ENCODE measurements at places on chromosomes 13 and 19. TPM values are rescaled to one million over a fixed set of nuclear protein-coding genes. Genes with fewer than 3 reads are reported as not detected.

The CADM4 gene
- 1.5 TPM for total RNA-seq

The APBA3 gene
- 23.7 TPM for total RNA-seq

The EBI3 gene
- 5.7 TPM for total RNA-seq

The ANGPTL8 gene
- total RNA-seq = not detected

The SSC5D gene
- 0.80 TPM for total RNA-seq

The ZNF610 gene
- total RNA-seq = 3.4 TPM

The MEIOSIN gene
- not detected for total RNA-seq

The CEACAM8 gene
- total RNA-seq = 1.7 TPM

- H3K4me3 ChIP-seq = peak overlapping the region; percentile 99
- H3K4me1 ChIP-seq = peaks cover 28% of the 10 kb centered on the region
- no peaks in the 10 kb centered on the region for H3K27me3 ChIP-seq
- H3K36me3 ChIP-seq = no peaks in the 10 kb centered on the region
- peak overlapping the region; percentile 98 for H3K27ac ChIP-seq
- peak; percentile 24 for DNase-seq
Observed at GRCh38 chr19:10603873-10604459, 16.9 kb upstream of the AP1M2 start.

DNA sequence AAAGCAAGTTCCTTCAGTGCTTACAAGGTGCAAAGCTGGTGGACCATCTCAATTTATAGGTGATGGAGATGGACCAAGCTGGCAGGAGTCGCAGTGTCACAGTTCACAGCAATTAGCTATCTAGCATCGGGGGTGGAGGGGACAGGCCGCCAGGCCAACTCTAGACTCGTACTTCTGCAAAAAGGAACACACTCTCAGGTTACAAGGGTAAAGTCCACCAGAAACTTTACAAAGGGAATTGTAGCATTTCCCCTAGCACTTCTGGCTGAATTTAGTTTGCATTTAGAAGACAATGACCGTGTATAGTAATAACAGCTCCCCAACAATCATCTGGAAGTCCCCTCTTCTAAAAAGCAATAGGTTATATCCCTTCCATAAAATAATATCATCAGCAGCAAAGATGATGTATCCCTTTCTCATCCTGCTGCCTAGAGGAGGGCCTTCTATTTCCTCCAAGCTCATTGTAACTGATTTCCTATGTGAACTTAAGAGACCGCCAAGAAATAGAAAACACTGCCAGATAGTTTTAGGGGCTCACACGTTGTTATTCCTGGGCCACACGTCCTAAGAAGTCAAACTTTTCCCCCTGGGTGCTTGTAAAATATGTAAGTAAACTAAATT is 8.5 kb upstream of the DOCK9 start:
- H3K36me3 ChIP-seq = no peaks in the 10 kb centered on the region
- no peak for DNase-seq
- peaks cover 22% of the 10 kb centered on the region for H3K4me1 ChIP-seq
- H3K4me3 ChIP-seq = no peak overlapping the region
- no peak overlapping the region for H3K27ac ChIP-seq

GRCh38 chr13:35346494-35346893 is 130.0 kb downstream of the MAB21L1 start:
- DNase-seq = no peak
- no peaks in the 10 kb centered on the region for H3K36me3 ChIP-seq
- H3K27me3 ChIP-seq = no peaks in the 10 kb centered on the region
- H3K27ac ChIP-seq = no peak overlapping the region

GRCh38 chr13:92843549-92843948 is 383.1 kb upstream of the GPC6 start:
- no peaks in the 10 kb centered on the region for H3K36me3 ChIP-seq
- H3K4me1 ChIP-seq = no peaks in the 10 kb centered on the region
- no peak overlapping the region for H3K4me3 ChIP-seq
- H3K27me3 ChIP-seq = no peaks in the 10 kb centered on the region
- no peak overlapping the region for H3K27ac ChIP-seq

GRCh38 chr19:31220540-31220939 is 128.7 kb downstream of the TSHZ3 start:
- no peak overlapping the region for H3K4me3 ChIP-seq
- no peak overlapping the region for H3K27ac ChIP-seq
- H3K36me3 ChIP-seq = no peaks in the 10 kb centered on the region
- DNase-seq = peak; percentile 39

DNA sequence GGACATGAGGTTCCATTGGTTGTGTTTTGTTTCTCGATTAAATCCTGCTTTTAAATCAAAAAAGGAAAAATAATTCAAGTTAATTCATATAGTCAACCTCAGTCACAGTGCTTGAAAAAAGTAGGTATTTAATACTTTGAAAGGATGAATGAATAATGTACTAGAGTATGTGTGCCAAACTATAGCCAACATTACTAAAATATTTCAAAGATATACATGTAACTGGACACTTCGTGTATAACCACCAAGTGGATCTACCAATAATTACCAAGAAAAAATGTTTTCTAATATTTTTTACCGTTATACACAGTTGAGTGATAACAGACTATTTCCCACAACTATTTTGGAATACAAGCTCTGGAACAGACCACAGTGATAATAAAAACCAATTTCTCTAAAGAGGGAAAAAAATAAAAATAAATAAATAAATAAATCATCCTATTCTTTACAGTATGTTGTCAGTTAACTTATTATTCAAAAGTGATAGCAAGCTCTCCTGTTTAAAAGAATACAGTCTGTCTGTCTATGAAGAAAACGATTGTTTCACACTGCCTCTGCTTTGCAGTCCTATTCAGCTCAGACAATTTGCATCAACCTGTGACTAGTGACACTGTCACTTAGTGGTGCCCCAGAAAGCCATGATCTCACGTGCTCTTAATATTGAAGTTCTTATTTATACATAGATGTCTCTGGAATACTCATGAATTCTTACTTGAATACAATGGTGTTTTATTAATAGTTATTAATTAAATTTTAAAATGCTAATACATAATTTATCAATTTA is 58.2 kb downstream of the UBL3 start:
- H3K4me3 ChIP-seq = no peak overlapping the region
- DNase-seq = no peak
- H3K27ac ChIP-seq = no peak overlapping the region
- no peaks in the 10 kb centered on the region for H3K27me3 ChIP-seq

GRCh38 chr13:42876887-42877545 is 95.6 kb downstream of the FAM216B start:
- H3K27ac ChIP-seq = no peak overlapping the region
- H3K27me3 ChIP-seq = no peaks in the 10 kb centered on the region
- H3K36me3 ChIP-seq = no peaks in the 10 kb centered on the region
- no peak for DNase-seq

DNA sequence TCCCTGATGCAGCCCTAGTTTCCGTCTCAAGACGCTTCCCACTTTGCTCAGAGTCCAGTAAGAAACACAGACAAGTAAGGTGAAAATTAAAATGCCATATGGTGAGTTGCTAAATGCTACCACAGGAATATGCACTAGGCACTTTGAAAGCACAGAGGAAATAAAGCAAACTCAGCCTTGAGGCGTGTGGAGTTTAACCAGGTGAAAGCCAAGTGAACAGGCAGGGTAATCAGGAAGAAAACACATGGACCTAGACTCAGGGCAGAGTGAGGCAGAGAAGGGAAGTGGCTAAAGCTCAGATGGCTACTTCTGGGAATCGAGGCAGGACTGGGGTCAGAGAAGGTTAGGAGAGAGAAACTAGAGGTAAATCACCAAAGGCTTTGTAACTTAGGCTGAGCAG is 5.4 kb upstream of the UBL3 start:
- H3K36me3 ChIP-seq = no peaks in the 10 kb centered on the region
- DNase-seq = no peak
- H3K4me3 ChIP-seq = no peak overlapping the region
- H3K4me1 ChIP-seq = no peaks in the 10 kb centered on the region
- no peak overlapping the region for H3K27ac ChIP-seq

DNA sequence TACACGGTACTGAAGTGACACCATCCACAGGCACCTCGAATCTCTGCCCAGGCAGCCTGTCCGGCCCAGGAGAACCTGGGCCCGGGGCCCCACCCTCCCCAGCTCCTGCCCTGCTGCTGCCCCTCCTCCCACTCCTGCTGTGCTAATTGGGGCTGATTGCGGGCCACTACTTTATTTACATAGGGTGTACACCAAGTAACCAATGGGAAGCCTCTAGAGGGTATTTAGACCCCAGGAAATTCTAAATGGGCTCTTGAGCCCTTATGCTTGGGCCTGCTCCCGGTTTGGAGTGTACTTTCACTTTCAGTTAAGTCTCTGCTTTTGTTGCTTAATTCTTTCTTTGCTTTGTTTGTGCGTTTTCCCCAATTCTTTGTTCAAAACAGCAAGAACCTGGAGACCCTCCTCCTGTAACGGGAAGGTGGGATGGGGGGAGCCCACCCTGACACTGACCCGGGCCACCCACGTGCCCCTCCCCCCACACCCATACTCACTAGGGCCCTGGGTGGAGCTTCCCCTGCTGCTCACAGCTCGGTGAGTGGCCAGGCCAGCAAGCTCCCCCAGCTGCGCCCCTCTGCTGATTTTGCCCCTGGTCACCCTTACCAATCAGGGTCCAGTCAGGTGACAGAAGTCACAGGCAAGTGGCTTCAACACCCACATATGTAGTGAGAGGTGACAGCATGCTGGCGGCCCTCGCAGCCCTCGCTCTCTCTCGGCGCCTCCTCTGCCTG is 9.4 kb downstream of the SCGB2B2 start:
- no peaks in the 10 kb centered on the region for H3K27me3 ChIP-seq
- no peak overlapping the region for H3K27ac ChIP-seq
- no peaks in the 10 kb centered on the region for H3K4me1 ChIP-seq
- DNase-seq = no peak

- no peak overlapping the region for H3K27ac ChIP-seq
- H3K36me3 ChIP-seq = no peaks in the 10 kb centered on the region
- no peaks in the 10 kb centered on the region for H3K27me3 ChIP-seq
- H3K4me3 ChIP-seq = no peak overlapping the region
Observed at GRCh38 chr13:87128036-87128435, 543.1 kb upstream of the SLITRK5 start.

DNA sequence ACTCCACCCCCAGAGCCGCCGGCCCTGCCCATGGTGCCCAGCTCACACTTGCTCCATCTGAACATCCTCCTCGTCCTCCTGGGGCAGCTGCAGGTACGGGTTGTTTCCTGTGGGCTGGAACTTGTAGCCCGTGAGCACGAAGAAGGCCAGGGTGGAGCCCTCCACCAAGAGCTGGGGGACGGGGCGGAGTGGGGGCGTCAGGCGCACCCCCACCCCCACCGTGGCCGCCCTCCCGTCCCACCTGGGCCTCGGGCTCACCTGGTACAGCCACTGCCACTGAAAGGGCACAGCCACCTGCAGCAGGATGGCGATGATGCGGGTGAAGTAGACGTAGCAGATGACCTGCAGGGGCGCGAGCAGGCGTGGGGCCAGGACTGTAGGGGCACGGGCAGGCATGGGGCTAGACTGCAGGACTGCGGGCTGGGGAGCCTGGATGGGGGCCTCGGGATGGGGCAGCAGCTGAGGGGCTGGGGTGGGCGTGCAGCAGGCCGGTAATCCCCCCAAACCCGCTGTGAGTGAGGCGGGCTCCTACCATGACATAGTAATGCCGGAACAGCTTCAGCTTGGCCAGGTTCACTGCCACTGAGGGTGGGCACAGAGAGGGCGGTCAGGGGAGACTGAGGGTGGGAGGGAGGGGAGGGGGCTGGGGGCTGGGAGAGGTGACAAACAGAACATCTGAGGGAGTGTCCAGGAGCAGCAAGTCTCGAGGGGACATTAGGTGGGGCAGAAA is 6.3 kb downstream of the GPR108 start:
- H3K4me1 ChIP-seq = peaks cover under 1% of the 10 kb centered on the region
- no peak for DNase-seq
- H3K27me3 ChIP-seq = no peaks in the 10 kb centered on the region
- no peak overlapping the region for H3K27ac ChIP-seq

- H3K27ac ChIP-seq = no peak overlapping the region
- no peak for DNase-seq
- H3K4me1 ChIP-seq = no peaks in the 10 kb centered on the region
- no peaks in the 10 kb centered on the region for H3K27me3 ChIP-seq
- H3K36me3 ChIP-seq = no peaks in the 10 kb centered on the region
Observed at GRCh38 chr19:41616792-41617621, 9.9 kb downstream of the CEACAM4 start.

GRCh38 chr13:106455777-106456176 is 79.7 kb downstream of the EFNB2 start:
- no peaks in the 10 kb centered on the region for H3K4me1 ChIP-seq
- no peak for DNase-seq
- H3K4me3 ChIP-seq = no peak overlapping the region
- no peaks in the 10 kb centered on the region for H3K27me3 ChIP-seq
- no peak overlapping the region for H3K27ac ChIP-seq

GRCh38 chr13:100106705-100107104 is 17.8 kb downstream of the PCCA start:
- H3K27me3 ChIP-seq = no peaks in the 10 kb centered on the region
- no peak for DNase-seq
- no peak overlapping the region for H3K27ac ChIP-seq

- DNase-seq = peak; percentile 83
- H3K27ac ChIP-seq = no peak overlapping the region
- peak overlapping the region; percentile 59 for H3K4me3 ChIP-seq
- peaks cover 30% of the 10 kb centered on the region for H3K27me3 ChIP-seq
- peaks cover 16% of the 10 kb centered on the region for H3K36me3 ChIP-seq
- H3K4me1 ChIP-seq = peaks cover 53% of the 10 kb centered on the region
Observed at GRCh38 chr19:18436671-18437490, 1.1 kb downstream of the ISYNA1 start.

GRCh38 chr13:104869501-104869900 is 1666.0 kb downstream of the EFNB2 start:
- no peak overlapping the region for H3K27ac ChIP-seq
- H3K36me3 ChIP-seq = no peaks in the 10 kb centered on the region
- H3K27me3 ChIP-seq = no peaks in the 10 kb centered on the region
- no peak overlapping the region for H3K4me3 ChIP-seq
- peak; percentile 15 for DNase-seq
- no peaks in the 10 kb centered on the region for H3K4me1 ChIP-seq

DNA sequence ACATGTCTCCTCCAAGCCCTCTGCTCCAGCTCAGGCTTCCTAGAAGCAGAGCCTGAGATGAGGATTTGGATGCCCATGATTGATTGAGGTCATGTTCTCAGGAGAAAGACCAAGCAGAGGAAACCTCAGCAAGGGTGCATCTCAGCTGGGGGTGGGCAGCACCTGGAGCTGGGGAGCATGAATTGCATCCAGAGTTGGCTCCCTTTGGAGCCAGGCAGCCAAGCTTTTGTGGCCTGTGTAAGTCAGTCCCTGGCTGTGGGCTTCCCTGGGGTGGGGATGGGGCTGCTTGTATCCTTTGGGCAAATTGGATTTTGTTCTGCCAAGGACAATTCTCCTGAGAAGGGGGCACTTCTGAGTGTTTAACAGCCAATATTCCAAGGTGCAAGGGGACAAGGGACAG is 91.5 kb upstream of the WASF3 start:
- H3K36me3 ChIP-seq = no peaks in the 10 kb centered on the region
- H3K4me1 ChIP-seq = no peaks in the 10 kb centered on the region
- no peak overlapping the region for H3K27ac ChIP-seq
- H3K4me3 ChIP-seq = no peak overlapping the region
- H3K27me3 ChIP-seq = no peaks in the 10 kb centered on the region

Data from thymus (tissue), 14 donors.